Stimulated activated CD4-positive, alpha-beta T cell treated with anti-CD3 and anti-CD28 coated beads, Interleukin-2, amount 100 ng/mL, for 48 hours (primary cell): ENCODE measurements at places on chromosomes 13 and 19.

GRCh38 chr19:55158848-55159749 is 1.6 kb upstream of the TNNI3 start:
- DNase-seq, result no peak

GRCh38 chr13:112182251-112182650 is 115.3 kb downstream of the SOX1 start:
- DNase-seq, result no peak

- DNase-seq, result no peak
Measured at GRCh38 chr19:39916851-39917396, 17.5 kb downstream of the FCGBP start.

GRCh38 chr19:11364296-11364904 is 9.2 kb downstream of the PLPPR2 start:
- no peak for DNase-seq

GRCh38 chr13:72469906-72470305 is 257.5 kb downstream of the MZT1 start:
- DNase-seq, result no peak

DNA sequence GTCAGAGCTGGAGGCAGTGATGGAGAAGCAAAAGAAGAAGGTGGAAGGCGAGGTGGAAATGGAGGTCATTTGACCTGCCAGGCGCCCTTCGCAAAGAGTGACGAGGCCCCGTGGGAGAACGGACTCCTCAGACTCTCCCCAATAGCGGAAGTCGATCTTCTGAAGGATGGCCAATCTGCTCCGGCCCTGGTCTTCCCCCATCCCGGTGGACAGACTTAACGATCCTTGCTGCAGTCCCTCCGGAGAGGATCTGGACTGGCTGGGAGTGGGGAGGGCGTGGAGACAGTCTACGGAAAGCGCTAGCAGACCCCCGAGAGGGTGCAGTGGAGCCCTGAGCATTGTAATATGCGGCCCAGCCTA is 11.9 kb downstream of the EPS8L1 start:
- DNase-seq, result no peak

- DNase-seq, result no peak
Measured at GRCh38 chr13:113122550-113123225, at the start of gene F10. Gene F10, plus strand, starts transcription at chr13:113122799. Its CDS starts 57 bp downstream, at chr13:113122856.

DNA sequence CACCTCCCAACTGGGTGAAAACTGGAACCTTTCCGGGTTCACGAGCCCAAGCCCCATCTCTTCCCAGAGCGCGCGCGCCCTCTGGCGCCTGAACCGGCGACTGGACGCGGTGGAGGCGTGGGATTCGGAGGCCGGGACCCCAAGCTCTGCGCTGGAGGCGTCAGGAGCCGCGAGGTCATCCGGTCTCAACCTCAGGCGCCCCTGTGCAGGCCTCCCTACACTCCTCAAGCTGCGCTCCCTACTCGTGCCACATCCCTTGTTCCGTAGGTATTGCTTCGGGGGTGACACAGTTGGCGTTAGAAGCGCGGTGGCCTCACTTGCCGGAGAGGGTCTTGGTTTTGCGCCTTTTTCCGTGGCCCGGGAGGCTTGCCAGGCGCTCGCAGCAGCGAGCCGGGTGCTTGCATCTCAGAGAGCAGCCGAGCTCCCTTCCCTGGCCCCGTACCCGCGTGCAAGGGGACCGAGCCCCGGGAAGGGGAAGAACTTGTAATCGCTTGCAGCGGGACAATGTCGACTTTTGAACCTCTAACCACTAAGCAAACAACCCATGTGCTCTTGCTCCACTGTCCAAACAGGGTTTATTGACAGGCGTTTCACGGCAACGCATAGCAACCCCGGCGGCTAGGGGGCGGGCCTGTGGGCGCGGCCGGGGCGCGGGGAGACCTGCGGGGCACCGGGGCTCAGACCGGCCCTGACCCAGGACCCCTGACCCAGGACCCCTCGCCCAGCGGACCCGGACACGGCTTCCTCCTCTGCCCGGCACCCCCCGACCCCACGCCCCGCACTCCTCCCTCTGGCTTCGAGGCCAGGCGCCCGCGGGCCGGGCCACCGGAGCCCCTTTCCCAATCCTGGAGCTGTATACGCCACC is 8.5 kb downstream of the CDX2 start:
- peak; percentile 33 for DNase-seq

DNA sequence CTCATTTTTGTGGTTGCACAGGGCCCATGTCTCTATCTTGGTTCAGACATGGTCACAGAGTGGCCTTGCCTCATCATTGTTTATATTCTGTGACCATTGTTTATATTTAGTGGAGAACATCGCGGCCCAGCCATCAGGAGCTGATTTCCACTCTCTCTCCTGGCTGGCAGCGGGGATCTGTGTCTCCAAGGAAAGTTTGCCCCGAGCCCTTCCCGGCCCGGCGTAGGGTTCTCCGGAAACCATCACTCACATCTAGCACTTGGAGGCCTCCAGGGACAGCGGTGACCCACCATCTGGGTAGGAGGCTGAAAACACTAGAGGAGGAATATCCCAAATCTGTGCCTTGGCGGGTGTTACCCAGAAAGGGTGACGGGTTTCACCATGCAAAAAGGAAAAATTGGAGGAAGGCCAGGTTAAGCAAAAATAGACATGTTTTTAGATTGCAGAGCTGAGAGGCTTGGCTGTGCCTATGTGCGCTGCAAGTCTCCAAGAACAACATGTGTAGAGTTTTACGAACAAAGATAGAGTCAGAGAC is 726 bp upstream of the ZNF358 start:
- no peak for DNase-seq

DNA sequence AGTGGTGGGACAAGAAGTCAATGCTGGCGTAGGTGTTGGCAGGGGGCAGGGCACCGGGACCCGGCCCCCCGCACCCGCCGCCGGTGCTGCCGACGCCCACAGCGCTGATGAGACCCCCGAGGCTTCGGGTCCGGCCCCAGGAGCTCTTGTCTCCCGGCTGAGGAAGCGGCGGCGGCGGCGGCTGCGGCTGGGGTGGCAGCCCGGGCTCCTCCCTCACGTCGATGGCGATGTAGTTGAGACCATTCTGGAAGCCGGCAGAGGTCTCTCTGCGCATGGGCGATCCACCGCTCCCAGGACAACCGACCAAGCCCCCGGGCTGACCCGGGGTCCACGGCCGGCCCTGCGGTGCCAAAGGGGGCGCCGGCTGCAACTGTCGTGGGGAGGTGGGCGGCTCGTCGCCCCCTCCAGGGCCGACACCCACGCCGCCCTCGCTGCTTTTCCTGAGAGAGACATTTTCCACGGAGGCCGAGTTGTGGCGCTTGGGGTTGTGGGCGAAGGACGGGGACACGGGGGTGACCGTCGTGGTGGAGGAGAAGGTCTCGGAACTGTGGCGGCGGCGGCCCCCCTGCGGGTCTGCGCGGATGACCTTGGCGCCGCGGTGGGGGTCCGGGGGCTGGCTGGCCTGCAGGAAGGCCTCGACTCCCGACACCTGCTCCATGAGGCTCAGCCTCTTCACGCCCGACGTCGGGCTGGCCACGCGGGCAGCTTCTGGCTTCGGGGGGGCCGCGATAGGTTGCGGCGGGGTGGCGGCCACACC is 4.1 kb downstream of the IRS2 start:
- no peak for DNase-seq

GRCh38 chr13:43266936-43267615 is 243.7 kb downstream of the DNAJC15 start:
- DNase-seq, result no peak

DNA sequence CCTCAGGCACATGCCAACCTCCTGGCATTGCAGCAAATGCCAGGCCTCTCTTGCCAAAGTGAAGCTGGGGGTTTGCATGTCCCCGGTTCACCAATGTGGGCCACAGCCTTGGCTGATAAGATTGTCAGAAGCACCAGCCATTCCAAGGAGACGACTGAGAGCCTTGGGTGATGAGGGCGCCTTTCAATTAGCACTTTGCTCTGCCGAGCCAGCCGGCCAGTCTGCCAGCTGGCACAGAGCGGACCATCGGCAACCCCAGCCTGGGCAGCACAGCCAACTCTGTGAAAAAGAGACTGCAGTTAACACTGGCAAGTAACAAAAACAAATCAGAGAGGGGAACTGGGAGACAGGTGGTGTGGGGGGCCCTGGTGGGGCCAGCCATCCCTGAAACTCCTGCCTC is 67.3 kb downstream of the EFNB2 start:
- no peak for DNase-seq

DNA sequence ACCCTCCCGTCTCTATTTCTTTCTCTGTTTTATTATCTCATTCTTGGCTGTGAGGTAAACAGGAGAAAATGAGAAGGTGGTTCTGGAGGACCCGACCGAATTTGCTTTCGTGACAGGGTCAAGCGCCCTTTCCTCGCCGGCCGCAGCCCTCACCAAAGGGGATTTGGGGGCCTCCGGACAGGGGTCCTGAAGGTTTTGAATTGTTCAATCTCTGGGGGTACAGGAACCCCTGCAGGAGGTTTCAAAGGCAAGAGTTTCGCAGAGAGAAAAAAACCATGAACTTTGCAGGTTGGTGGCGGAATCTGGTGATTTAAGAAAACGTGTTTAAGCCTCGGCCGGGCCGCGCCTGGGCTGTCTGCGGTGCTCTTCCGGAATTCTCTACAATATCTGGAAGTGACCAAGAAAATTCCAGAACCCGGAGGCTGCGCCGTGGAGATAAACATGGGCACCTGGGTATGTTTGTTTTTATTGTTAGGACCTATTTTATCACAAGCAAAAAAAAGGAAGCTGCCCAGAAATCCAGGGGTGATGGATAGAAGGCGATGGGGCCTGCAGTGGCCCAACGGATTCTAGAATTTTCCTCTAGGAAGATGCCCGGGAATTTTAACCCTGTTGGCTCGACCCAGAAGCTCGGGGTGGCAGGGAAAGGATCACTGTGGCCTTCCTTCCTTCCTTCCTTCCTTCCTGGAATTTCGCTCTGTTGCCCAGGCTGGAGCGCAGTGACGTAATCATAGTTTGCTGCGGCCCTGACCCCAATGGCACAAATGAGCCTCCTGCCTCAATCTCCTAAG is 14.2 kb upstream of the PTBP1 start:
- no peak for DNase-seq

GRCh38 chr13:61358599-61358998 is 57.0 kb downstream of the PCDH20 start:
- no peak for DNase-seq

DNA sequence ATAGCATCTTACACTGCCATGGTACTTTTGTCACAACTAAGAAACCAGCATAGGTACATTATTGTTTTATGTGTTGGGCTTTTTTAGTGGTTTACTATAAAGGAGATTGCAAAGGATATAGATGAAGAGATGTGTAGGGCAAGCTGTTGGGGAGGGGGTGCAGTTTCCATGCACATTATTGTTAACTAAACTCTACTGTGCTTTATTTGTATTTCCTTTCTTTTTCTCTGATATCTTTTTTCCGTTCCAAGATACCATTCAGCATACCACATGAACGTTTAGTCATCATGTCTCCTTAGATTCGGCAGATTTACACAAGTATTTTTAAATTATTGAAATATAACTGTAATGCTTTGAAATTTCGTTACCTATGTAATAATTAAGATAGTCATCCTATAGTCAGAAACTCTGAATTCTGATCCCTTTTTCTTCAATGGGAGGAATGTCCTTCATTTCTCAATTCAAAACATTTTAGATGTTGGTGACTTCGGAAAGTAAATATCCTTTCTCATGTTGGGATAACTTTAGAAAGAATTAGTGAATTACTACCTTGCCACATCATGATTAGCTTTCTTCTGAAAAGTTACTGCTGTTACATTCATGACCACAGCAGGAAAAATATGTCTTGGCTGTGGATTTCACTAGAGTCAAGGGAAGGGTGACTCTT is 82.8 kb downstream of the FRY start:
- DNase-seq, result no peak
